ENCODE measurements at places on chromosomes 6 and 20.

GRCh38 chr20:46520976-46521579 is 7.7 kb upstream of the ZNF334 start:
- DNase-seq, result no peak

DNA sequence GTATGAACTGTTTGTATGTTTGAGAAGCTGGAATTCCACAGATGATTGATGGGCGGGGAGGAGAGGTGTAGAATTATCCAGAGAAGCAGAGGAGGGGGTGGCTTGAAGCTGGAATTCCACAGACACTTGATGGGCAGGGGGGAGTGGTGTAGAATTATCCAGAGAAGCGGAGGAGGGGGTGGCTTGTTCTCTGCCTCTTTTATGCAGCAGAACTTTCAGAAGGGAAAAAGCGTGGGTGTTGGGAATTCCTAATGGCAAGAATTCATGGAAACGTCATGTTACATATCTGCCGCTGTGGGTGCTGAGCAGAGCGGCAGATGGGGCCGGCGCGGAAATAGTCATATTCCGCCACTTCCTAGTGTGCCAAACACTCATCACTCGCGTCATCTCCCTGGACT is 167.9 kb upstream of the KCNG1 start:
- DNase-seq, result no peak

- DNase-seq, result no peak
Measured at GRCh38 chr6:157538168-157538567, 157.2 kb downstream of the ZDHHC14 start.

DNA sequence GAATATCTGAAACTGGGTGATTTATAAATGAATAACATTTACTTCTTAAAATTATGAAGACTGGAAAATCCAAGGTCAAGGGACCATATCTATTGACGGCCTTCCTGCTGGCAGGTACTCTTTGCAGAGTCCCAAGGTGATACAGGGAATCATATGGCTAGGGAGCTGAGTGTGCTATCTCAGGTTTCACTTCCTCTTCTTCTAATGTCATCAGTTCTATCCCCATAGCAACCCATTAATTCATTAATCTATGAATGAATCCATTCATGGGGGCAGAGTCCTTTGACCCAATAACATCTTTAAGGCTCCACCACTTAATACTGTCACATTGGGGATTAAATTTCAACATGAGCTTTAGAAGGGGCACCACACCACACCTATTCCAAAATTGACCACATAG is 772.0 kb downstream of the HACE1 start:
- no peak for DNase-seq

DNA sequence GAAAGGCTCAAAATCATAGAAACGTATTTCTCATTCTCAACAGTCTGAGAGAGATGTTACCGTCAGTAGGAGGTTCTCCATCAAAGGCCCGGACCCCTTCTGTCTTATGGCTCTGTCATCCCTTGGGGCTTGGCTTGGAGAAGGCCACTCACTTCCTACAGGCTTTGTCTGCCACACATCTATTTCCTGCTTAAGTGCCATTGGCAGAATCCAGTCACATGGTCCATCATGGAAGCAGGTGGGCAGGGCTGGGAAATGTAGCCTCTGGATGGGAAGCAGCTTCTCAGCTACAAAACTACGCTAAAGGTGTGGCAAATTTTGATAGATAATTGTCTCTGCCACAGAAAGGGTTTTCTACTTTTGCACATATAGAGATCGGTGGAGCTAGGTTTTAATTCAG is 12.6 kb upstream of the ZFP64 start:
- DNase-seq, result no peak

GRCh38 chr20:21202259-21202658 is 76.4 kb downstream of the KIZ start:
- no peak for DNase-seq

- DNase-seq, result no peak
Measured at GRCh38 chr20:43188861-43189553, 699 bp downstream of the PTPRT start.

- no peak for DNase-seq
Measured at GRCh38 chr20:1440024-1440423, 26.6 kb downstream of the NSFL1C start.

- DNase-seq, result peak; percentile 87
Measured at GRCh38 chr6:41786451-41787218, 859 bp upstream of the TOMM6 start.

- DNase-seq, result no peak
Measured at GRCh38 chr6:91539456-91539855, 952.6 kb upstream of the MAP3K7 start.

DNA sequence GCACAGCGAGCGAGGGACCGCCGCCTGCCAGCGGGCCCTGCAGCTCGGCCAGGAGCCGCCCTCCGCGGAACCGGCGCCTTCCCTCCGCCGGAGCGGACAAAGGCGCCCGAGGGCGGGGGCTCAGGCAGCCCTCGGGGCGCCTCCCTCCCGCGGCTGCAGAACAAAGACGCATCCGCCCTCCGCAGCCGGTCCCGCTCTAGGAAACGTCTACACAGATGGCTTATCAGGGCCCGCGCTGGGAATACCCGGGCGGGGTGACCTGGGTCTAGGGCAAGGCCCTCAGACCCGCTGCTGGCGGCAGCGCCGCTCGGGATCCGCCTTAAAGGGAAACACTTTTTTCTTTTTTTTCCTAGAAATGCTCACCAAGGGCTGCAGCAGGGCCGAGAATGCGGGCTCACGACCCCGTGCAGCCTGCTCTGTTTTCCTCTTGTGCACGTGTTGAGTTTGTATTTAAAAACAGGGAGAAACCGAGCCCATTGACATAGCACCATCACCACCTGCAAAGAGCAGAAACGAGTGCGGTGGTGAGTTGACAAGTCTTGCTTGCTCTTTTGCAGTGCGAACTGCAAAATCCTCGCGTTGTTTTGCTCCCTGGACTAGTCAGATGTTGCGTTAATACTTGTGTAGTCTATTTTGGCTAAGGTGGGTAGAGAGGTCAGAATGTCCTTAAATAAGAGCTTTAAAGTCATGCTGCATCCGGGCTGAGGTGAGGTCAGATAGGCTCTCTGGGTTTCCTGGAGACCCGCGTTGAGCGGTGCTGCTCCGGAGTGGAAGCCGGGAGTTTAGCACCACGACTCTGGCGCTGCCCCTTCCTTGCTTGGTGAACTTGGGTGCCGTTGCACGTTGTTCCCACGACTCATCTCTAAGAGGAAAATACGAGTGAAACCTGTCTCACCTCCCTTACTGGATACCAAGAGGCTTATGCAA is 1.1 kb upstream of the RPS6KA2 start:
- no peak for DNase-seq

- DNase-seq, result no peak
Measured at GRCh38 chr20:20217621-20218020, 150.3 kb upstream of the INSM1 start.

- no peak for DNase-seq
Measured at GRCh38 chr6:169780571-169781091, 29.2 kb downstream of the ERMARD start.

DNA sequence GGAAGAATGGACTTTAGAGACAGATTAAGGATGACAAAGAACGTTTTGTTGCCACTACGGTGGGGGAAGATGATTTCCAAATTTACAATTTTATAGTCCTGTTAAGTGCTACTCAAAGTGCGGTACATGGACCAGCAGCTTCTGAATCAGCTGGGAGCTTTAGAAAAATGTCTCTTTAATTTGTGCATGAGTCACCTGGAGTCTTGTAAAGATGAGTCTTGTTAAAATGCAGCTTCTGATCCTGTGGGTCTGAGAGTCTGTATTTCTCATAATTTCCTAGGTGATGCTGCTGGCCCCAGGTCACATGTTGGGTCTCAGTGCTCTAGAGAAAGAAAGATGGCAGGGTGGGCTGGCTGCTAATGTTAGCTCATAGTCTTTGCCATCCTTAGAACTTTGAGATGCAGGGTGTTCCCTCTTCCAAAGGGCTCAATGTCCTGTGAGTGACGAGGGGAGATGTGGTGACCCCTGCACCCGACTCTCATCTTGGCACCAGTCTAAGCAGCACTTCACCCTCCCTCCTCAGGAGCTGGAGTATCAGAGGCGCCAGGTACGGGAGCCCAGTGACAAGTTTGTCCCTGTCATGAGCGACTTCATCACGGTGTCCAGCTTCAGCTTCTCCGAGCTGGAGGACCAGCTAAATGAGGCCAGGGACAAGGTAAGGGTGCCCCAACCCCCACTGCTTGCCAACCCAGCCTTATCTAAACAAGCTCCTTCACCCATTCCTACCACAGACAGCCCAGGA is 34.5 kb downstream of the MOCS1 start:
- no peak for DNase-seq

DNA sequence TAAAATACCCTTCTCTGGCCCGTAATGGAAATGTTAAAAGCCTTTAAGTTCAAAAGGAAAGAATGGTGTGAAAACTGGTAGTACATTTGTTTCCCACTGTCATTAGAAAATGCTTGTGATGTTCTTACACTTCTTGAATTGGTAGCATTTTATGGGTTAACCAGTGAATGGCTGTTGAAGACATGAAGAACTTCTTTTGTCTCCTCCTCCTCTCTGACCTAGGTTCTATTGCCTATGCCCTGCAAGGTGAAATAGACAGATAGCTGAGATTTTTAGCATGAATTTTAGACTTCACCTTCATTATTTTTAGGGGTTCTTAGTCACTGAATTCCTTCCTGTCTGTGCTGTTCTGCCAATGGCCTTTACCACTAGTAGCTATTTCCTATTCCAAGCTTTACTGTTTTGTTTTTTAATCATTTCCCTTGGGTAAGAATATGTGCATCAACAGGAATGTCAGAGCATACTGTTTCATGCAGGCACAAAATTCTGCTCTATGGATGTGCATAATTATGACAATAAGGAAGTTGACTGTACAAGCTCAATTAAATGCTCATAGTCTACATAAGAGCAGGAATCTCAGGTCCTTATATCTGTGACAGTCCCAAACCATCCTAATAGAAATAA is 4.9 kb downstream of the TNFAIP3 start:
- no peak for DNase-seq

DNA sequence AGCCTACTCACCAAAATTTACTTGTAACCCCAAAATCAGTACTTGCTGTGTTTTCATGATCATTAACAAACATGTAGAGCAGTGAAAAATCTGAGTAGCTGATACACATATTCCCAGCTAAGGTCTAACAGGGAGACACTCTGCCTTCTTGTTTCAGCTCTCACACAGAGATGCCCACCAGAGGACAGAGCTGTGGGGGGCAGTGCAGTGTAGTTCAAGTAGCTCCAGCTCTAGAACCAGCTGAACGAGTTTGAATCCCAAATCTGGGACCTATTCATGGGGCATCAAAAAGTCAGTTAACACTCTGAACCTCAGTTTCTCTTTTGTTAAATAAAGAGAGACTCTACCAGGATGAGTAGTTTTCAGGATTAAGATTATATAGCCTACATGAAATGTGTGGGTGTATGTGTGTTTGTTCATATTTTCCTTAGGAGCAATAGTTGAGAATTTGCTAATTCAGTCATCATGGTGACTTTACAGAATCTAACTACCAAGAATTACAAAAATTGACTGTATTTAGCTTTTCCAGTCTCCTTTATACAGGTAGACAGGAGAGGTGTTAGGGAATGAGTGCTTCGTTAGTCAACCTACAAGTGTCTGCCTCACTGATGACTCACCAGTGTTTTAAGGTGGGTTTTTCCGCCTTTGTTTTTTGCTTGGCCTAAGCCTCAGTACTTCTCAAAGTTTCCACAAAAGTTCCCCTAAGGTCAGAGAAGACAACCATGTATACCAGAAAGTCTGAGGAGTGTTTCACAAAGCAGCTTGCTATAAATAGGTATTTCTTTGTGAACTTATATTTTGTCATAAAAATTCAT is 164.0 kb upstream of the RUNX2 start:
- DNase-seq, result no peak

GRCh38 chr6:38415231-38416005 is 224.3 kb downstream of the BTBD9 start:
- no peak for DNase-seq

GRCh38 chr20:40207655-40208054 is 481.4 kb downstream of the MAFB start:
- DNase-seq, result no peak

- peak; percentile 22 for DNase-seq
Measured at GRCh38 chr20:768426-768978, at the start of gene SLC52A3. Gene SLC52A3, minus strand, starts transcription at chr20:768500. Its CDS starts 2,726 bp downstream, at chr20:765774.

GRCh38 chr6:41716516-41717391 is 18.7 kb downstream of the TFEB start:
- no peak for DNase-seq

DNA sequence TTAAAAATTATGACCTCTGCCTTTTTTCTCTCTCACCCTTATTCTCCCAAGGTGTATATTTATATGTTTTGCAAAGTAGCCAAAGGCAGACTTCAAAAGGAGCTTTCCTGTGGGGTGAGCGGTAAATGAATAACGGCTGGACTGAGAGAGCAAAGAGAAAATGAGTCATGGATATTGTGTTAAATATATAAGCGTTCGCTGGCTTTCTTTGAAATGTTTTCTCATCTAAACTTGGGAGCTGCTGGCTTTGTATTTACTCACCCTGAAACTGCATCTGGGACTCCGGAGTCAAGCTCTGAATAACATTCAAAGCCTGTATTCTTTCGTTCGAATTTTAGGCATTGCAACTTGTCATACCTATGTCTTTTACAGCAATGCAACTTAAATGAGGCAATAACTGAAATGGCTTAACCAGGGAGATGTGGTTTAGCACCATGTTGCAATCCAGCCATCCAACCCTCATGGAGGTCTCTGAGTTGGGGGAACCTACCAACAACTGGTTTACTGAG is 32.0 kb downstream of the ATXN1 start:
- peak; percentile 19 for DNase-seq

DNA sequence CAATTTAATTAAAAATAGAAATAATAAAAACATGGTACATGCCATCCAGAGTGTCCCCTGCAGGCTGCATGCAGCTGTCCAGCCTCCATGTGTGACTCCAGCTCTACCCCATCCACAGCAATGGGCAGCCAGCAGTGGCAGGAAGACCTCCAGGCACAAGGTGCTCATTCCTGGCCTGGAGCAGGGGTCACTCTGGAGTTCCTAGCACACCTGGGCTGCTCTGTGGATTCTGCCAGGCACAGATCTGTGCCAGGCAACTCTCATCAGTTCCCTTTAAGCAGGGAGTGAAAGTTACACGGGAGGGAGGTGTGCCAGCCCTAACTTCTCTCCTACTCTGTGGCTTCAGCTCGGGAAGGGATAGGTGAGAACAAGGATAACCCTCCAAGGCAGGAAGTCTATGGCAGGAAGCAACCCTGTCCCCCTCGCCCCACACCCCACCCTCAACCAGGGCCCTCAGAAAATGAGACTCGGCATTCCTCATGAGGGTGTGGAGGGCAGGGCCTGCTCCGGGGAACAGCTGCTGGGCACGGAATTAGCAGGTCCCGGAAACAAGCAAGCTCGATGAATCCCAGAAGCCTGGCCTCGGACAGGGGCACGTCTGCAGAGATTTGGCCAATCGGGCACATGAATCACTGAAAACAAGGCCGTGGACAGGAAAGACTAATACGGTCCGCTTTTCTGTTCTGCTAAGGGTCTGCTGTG is 10.0 kb downstream of the JPH2 start:
- no peak for DNase-seq

GRCh38 chr6:134621858-134622257 is 303.9 kb upstream of the SGK1 start:
- DNase-seq, result no peak
